ENCODE measurements at places on chromosomes 16 and 17. TPM values are rescaled to one million over a fixed set of nuclear protein-coding genes. Genes with fewer than 3 reads are reported as not detected.

Gene P2RX5
- 21.8 TPM for total RNA-seq

Gene MBTPS1
- total RNA-seq, result 94.4 TPM

DNA sequence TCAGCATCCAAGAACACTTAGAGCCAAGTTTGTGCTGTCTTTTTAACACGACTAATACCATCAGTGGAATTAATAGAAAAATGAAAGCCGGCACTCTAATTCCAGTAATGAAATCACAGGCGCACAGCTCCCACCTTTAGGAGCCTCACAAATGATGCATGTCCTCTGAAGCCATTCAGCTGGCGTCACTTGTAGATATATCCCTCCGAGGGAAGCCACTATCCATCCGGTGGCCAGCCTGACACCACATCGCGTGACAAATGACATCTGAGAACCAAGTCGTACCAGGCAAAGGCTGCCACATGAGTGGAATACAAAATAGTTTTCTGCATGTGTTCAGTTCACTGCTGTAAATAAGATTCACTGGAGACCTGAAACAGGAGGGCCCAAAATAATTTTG lies 205.6 kb downstream of the GRIN2A start:
- no peaks in the 10 kb centered on the region for H3K27me3 ChIP-seq
- H3K27ac ChIP-seq, result no peak overlapping the region
- DNase-seq, result no peak
- H3K36me3 ChIP-seq, result no peaks in the 10 kb centered on the region
- no peaks in the 10 kb centered on the region for H3K4me1 ChIP-seq

DNA sequence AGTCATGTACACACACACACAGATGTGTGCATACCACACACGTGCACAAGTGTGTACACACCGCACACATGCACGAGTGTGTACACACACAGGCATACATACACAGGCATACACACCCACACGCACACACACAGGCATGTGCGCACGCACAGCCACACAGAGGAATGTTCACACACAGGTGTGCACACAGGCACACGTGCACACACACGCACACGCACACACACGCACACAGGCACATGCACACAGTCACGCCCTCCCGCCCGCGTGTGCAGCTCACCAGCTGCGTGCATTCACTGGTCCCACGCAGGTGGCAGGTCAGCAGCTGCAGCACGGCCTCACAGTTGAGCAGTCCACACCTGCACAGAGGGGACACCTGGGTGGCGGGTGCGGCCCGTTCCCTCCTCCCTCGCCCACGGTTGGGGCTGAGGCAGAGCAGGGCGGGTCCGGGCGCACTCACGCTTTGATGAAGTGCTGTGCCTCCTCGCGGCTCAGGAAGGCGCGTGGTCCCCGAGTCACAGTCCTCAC lies 7.7 kb downstream of the TEPSIN start:
- no peak overlapping the region for H3K4me3 ChIP-seq
- peaks cover 13% of the 10 kb centered on the region for H3K4me1 ChIP-seq
- no peak overlapping the region for H3K27ac ChIP-seq
- no peak for DNase-seq
- no peaks in the 10 kb centered on the region for H3K27me3 ChIP-seq
- peaks cover 15% of the 10 kb centered on the region for H3K36me3 ChIP-seq

DNA sequence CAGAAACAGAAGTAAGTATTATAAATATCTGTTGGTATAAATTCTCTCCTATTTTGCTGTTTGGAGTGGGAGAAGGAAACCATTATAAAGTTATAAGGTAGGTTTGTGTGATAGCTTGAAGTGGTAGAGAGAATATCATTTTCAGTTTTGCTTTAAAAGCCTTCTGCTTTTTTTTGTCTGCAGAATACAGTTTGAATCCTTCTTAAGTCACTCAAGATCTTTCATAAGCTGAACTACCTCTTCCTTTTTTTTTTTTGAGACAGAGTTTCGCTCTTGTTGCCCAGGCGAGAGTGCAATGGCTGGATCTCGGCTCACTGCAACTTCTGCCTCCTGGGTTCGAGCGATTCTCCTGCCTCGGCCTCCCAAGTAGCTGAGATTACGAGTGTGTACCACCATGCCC lies 9.0 kb downstream of the ATAD5 start:
- H3K4me1 ChIP-seq, result peaks cover 6% of the 10 kb centered on the region
- no peak overlapping the region for H3K27ac ChIP-seq
- H3K4me3 ChIP-seq, result no peak overlapping the region
- no peak for DNase-seq
- H3K36me3 ChIP-seq, result peaks cover 4% of the 10 kb centered on the region
- H3K27me3 ChIP-seq, result no peaks in the 10 kb centered on the region

DNA sequence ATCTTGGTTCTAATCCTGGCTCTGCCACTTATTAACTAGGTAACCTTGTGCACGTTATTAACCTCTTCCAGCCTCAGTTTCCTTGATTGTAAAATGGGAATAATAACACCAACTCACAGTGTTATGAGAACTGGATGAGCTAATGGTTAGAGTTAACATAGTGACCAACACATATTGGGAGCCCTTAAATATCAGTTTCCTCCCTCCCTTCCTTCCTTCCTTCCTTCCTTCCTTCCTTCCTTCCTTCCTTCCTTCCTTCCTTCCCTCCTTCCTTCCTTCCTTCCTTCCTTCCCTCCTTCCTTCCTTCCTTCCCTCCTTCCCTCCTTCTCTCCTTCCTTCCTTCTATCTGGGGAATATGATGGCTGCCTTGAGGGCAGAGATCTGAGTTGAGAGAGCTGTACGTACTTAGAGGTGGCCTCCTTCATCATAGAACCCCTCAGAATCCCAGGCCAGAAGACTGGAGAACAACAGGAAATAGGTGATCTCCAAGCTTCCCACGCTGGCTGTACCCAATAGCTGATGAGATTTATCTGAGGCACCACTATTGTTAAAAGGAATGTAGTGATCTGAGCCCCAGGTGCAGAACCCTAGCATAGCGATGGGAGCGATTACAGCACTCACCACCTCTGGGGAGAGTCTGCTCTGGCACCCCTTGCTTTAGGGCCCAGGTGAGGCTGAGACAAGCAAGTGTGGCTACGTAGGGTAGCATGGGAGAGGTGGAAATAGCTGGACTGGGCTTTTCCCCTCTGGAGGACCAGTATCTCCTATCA lies 26.2 kb downstream of the CCR7 start:
- H3K36me3 ChIP-seq, result no peaks in the 10 kb centered on the region
- no peak for DNase-seq
- H3K4me3 ChIP-seq, result peak overlapping the region; percentile 90

Data from T-helper 17 cell (primary cell).